ENCODE measurements at places on chromosomes 11 and 22.

GRCh38 chr11:66554602-66555001 is 7.9 kb downstream of the ACTN3 start:
- no peak for DNase-seq

- DNase-seq, result no peak
Observed at GRCh38 chr11:123674297-123674696, 19.9 kb upstream of the SCN3B start.

DNA sequence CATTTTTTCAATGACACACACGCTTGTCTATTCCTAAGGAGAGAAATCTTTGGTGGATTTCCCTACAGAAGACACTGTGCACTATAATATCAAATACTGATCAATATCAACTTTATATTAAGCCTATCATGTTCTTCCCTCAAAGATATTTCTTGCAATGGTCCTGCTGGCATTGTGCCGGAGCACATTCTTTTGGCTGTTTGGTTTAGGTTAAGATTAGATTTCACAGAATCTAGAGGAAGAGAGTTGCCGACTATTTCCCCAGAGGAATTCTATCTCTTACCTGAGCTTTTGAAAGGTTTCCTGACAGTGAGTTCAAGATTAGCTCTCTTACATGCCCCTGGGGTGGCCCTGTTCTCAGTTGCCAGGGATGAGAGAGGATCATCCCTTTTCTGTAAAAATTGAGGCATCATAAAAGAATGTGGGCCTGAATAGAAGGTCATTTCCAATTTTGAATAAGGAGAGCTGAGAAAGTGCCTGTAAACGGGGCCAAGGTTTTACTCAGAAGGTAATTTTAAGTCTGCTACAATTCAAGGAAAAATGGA is 180.6 kb upstream of the ARHGAP20 start:
- no peak for DNase-seq

- DNase-seq, result no peak
Observed at GRCh38 chr11:67276781-67277230, 10.5 kb downstream of the GRK2 start.

DNA sequence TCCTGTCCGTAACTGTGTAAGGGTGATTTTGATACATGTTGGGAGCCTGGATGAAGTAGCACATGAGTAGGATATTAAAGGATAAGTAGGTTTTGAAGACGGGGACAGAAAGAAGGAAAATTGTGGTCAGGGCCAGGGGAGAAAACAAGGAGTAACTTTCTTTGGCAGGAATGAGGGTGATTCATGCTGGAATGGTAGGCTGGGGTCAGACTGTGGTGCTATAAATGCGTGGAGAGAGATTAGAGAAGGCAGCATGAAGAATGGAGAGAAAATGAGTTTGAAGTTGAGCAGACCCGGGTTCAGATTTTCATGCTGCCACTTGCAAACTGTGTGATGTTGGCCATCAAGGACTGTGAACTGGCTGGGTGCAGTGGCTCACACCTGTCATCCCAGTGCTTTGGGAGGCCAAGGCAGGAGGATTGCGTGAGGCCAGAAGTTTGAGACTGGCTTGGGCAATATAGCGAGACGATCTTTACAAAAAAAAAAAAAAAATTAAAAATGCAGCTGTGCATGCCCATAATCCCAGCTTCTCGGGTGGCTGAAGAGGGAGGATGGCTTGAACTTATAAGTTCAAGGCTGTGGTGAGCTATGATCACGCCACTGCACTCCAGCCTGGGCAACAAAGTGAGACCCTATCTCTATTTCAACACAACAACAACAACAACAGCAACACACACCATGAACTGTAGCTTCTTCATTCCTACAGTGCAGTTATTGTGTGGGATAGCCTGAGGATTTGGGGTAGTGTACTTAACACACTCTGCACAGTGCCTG is 22.3 kb downstream of the ZBTB16 start:
- no peak for DNase-seq

DNA sequence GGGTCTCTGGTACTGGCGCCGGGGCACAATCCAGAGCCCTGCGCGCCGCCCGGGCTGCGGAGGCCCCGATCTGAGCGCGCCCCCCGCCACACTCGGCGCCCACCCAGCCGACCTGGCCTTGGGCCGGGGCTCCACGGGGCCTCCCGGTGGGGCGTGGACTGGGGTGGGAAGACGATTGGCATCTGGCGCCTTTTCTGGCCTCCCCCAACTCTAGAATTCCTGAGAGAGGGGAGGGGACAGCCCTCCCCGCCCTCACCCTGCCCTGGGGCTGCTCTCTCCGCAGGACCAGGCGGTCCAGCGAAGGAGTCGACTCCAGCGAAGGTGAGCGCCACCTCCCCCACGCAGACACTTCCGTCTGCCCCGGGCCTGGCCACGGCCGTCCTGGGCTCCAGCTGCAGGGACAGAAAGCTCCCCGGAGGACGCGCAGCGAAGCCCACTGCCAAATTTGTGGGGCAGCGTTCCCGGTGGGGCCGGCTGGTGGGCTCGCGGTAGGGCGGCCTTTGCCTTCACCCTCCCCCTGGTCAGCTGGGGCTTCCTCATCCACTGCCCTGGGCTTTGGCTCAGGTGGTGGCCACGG is 593 bp downstream of the SSH3 start:
- DNase-seq, result no peak

DNA sequence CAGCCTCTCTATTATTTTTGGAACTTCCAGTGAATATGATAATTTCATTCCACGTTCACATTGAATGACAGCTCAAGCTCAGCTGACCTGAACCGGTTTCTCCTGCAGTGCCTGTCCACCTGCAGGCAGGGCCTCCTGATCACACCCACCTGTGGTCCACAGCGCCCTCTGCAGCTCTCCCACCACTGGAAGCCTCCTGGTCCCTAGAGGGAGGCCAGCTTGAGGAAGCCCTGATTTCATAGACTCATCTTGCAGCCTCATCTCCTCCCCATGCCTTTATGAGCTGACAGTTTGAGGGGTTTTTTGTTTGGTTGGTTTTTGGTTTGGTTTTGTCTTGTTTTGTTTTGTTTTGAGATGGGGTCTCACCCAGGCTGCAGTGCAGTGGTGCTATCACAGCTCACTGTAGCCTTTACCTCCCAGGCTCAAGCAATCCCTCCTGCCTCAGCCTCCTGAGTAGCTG is 29.9 kb upstream of the MALAT1 start:
- peak; percentile 54 for DNase-seq

GRCh38 chr11:12186701-12187100 is 76.3 kb downstream of the MICAL2 start:
- no peak for DNase-seq

Measured in left ventricle myocardium inferior (tissue), 1 donor.